PC-9 (cell line): ENCODE measurements at places on chromosomes 13 and 19. TPM values are rescaled to one million over a fixed set of nuclear protein-coding genes. Genes with fewer than 3 reads are reported as not detected.

- H3K4me1 ChIP-seq, result no peaks in the 10 kb centered on the region
- no peak for DNase-seq
- no peaks in the 10 kb centered on the region for H3K36me3 ChIP-seq
- H3K27me3 ChIP-seq, result no peaks in the 10 kb centered on the region
Measured at GRCh38 chr19:18776288-18776594, 14.9 kb downstream of the COMP start.

DNA sequence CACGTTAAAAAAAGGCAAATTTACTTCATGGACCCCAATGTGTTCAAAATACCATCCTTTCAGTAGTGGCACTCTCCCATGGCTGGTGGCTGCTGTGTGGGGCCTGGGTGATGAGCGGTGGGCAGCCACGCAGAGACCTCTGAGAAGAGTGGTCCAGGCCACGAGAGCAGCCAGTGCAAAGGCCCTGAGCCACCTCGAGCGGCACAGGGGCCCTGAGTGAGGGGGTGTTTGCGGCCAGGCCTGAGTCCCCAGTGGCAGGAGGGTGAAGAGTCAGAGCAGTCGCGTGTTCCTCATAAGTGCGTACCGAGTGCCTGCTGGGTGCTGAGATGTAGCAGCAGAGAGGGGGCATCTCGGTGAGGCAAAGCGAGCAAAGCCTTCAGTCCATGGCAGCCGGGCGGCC, 7.0 kb downstream of the ZNF444 start:
- DNase-seq, result no peak
- no peak overlapping the region for H3K27ac ChIP-seq
- H3K27me3 ChIP-seq, result no peaks in the 10 kb centered on the region
- H3K36me3 ChIP-seq, result peaks cover 11% of the 10 kb centered on the region; the same call in 1 of the 2 replicates

GRCh38 chr13:72864142-72865011, 82.4 kb downstream of the PIBF1 start:
- no peak for DNase-seq
- H3K36me3 ChIP-seq, result no peaks in the 10 kb centered on the region
- H3K27ac ChIP-seq, result no peak overlapping the region
- H3K27me3 ChIP-seq, result no peaks in the 10 kb centered on the region
- H3K4me3 ChIP-seq, result no peak overlapping the region

DNA sequence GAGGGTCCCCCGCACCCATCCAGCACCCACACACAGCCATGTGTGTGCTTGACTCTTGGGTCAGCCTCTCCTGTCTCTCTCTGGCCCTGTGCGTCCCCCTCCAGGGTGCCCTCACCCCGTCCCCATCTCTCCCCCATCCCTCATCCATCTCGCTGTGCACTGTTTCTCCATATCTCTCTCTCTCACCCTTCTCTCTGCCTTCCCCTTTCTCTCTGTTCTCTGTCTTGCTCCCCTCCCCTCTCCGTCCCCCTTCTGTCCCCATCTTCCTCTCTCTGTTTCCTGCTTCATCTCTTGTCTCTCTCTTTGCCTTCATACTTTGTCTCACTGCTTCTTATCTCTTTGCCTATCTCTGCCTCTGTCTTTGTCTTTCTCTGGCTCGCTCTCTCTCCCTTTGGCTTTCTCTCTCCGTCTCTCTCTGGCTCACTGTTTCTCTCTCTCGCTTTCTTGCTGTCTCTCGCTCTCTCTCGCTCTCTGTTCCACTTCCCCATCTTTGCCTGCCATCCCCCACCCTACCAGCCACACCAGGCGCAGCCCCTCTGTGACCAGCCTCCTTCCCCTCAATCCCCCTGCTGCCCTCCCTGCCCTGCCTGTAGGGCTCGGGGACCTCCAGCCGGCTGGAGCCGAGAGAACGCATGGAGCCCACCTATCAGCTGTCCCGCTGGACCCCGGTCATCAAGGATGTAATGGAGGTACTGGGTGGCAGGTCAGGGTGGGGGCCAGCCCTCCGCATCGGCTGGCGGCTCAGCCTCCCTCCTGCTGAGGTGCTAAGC, 8.9 kb downstream of the STXBP2 start:
- H3K4me1 ChIP-seq, result no peaks in the 10 kb centered on the region
- H3K4me3 ChIP-seq, result no peak overlapping the region
- DNase-seq, result no peak
- H3K27me3 ChIP-seq, result no peaks in the 10 kb centered on the region

DNA sequence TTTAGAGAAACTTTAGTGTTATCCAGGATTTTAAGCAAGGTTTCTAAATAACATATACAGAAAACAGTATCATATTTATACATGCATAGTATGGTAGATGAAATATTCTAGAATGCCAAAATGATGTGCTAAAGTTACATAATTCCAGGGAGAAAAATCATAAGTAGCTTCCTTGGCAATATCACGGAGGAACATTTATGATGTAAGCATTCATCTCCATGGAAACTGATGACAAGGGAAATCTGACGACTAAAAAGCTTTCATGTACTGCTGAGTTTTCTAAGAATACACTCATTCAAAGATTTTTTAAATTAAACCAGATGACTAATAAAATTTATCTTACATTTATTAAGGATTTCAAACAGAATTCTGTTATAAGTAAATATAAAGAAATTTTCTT, 4.7 kb downstream of the TEX30 start:
- no peak overlapping the region for H3K27ac ChIP-seq
- H3K36me3 ChIP-seq, result peaks cover 3% of the 10 kb centered on the region; the same call in 1 of the 2 replicates
- H3K4me3 ChIP-seq, result no peak overlapping the region
- H3K4me1 ChIP-seq, result peaks cover 6% of the 10 kb centered on the region
- H3K27me3 ChIP-seq, result no peaks in the 10 kb centered on the region

- H3K27me3 ChIP-seq, result no peaks in the 10 kb centered on the region
- DNase-seq, result no peak
- H3K36me3 ChIP-seq, result peaks cover 25% of the 10 kb centered on the region
- H3K4me1 ChIP-seq, result no peaks in the 10 kb centered on the region
- H3K4me3 ChIP-seq, result no peak overlapping the region
Measured at GRCh38 chr19:49687566-49688316, 1.7 kb upstream of the ADM5 start.

The PTPRH gene
- 11.7 and 21.4 TPM in 2 replicates for total RNA-seq
